Activated naive CD8-positive, alpha-beta T cell treated with anti-CD3 and anti-CD28 coated beads, Interleukin-2, amount 10 ng/mL, durations not matched to agents 7 days and 5 days (primary cell): ENCODE measurements at places on chromosomes 5 and 9. TPM values are rescaled to one million over a fixed set of nuclear protein-coding genes. Genes with fewer than 3 reads are reported as not detected.

The NOXA1 gene
- total RNA-seq, result 3.7 TPM

The LSM11 gene
- total RNA-seq, result 6.1 TPM

The CATSPER3 gene
- 0.40 TPM for total RNA-seq

The LIX1 gene
- not detected for total RNA-seq

The LHX3 gene
- total RNA-seq, result not detected

The LURAP1L gene
- total RNA-seq, result not detected

The FOXD4L5 gene
- 0.19 TPM for total RNA-seq

The MPDZ gene
- total RNA-seq, result not detected

The SEMA4D gene
- 391 TPM for total RNA-seq

The PCDHB2 gene
- not detected for total RNA-seq

The ELOVL7 gene
- 0.57 TPM for total RNA-seq

The IL13 gene
- 0.30 TPM for total RNA-seq

The NR6A1 gene
- 0.11 TPM for total RNA-seq

The ARHGEF37 gene
- 0.82 TPM for total RNA-seq

The SLCO6A1 gene
- not detected for total RNA-seq

The CHSY3 gene
- total RNA-seq, result not detected

The PLPP6 gene
- total RNA-seq, result 12.4 TPM

The PCDHA9 gene
- total RNA-seq, result not detected
